ENCODE measurements at places on chromosomes 4 and X.

GRCh38 chr4:55725057-55725456, 89.0 kb upstream of the NMU start:
- DNase-seq, result no peak

GRCh38 chr4:124432500-124432899, 280.0 kb downstream of the ANKRD50 start:
- DNase-seq, result no peak

DNA sequence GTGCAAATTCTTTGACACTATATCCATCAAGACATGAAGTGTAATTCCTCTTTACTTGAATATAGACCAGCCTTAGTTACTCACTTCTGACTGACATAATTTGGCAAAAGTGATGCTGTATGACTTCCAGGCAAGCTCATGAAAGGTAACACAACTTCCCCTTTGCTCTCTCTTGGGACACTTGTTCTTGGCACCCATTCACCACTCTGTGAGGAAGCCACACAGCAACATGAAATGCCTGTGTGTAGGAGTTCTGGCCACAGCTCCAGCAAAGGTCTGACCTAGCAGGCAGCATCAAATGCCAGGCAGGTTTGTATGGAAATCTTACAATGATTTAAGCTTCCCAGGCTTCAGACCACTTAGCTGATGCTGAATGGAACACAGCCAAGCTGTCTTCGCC, 280.3 kb downstream of the PDHA2 start:
- DNase-seq, result no peak

DNA sequence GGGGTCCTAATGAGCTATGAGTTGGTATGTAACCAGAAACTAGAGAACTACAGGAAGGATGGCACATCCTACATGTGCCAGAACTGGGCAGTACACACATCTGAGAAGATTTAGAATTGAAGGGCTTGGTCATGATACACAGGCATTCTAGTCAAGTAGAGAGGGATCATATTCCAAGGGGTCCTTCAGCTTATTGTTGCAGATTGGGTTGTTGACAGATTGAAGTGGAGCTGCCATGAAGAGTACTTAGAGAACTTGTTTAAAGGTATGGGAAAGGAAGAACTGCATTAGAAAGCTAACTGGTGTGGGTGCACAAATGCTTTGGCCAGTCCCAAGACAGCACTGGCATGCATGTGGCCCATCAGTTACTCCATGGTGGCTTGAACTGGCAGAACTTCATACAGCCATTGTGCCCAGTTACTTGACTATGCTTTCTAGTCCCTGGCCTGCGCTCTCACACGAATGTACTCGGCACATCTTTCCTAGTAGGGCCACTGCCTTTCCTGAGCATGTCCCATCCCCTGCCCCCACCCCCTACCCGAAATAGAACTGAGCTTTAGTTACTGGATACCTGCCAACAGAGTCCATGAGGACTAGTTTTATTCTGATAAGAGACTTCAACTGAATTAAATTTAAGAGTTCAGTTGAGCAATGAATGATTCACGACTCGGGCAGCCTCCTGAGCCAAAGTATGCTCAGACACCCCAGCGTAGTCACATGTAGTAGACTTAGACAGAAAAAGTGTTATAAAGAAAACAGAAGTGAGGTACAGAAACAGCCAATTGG, 64.0 kb downstream of the CCNG2 start:
- DNase-seq, result no peak

DNA sequence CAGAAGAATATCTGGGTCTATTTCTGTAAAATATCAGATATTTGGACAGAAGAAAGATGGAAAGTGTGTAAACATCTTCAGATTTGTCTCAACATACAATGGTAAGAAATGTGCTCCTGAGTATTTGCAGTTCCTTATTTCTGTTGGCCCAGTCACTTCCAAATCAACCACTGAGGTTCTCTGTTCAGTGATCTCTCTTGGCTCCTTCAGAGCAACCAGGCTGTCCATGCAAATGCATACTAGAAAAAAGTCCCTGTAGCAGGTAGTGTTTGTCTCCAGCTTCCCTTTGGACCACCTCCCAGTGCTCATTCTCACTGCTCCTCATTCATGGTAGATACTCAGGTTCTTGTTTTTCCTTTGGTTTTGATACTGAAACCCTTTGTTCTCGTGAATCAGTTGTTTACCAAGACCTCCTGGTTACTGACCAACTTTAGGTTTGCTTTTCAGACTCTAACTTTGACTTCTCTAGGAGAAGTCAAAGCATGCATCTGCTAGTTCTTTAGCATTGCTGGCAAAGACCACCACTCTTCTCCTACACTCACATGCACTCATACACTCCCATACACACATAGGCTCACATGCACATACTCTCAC, 28.8 kb downstream of the ASIC5 start:
- no peak for DNase-seq

- no peak for DNase-seq
Measured at GRCh38 chr4:7897811-7898210, 41.9 kb downstream of the AFAP1 start.

GRCh38 chr4:141213550-141213991, 7.1 kb upstream of the ZNF330 start:
- no peak for DNase-seq

GRCh38 chrX:9560219-9560618, 95.4 kb downstream of the TBL1X start:
- no peak for DNase-seq

GRCh38 chrX:150872773-150873336, 25.6 kb downstream of the CD99L2 start:
- no peak for DNase-seq

- no peak for DNase-seq
Measured at GRCh38 chrX:83984961-83985360, 124.0 kb downstream of the CYLC1 start.

DNA sequence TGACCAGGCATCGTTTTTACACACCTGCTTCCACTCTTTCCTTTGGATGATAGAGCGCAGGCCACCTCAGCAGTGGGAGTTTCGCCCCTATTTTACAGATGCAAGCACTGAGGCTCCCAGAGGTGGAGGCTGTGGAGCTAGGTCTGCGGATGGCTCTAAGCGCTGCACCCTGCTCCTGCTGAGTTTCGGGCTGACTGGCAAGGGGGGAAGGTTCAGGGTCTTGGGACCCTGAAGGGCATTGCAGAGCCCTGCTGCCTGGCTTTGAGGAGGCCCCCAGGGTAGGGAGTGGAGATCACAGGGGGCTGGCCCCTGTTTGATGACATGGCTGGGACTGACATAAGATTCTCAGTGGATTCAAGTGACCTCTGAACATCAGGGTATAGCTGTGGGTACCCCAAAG, 62.8 kb upstream of the NKX1-1 start:
- no peak for DNase-seq

DNA sequence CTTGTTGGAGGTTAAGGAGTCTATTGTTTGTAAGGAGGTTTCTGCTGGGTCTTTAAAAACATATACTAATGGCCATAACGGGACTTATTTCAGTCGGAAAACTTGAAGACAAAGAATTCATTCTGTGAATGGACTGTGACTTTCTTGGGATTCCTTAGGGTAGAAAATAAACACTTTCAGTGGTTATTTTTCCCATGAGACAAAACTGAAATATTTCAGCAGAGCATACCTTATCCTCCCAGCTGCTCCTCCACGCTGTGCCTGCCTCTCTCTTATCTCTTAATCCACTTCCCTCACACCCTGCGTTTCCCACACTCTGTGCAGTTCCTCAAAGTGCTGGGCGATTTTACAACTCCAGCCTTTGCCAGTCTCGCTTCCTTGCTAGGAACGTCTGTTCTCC, 47.1 kb upstream of the SORBS2 start:
- DNase-seq, result no peak

DNA sequence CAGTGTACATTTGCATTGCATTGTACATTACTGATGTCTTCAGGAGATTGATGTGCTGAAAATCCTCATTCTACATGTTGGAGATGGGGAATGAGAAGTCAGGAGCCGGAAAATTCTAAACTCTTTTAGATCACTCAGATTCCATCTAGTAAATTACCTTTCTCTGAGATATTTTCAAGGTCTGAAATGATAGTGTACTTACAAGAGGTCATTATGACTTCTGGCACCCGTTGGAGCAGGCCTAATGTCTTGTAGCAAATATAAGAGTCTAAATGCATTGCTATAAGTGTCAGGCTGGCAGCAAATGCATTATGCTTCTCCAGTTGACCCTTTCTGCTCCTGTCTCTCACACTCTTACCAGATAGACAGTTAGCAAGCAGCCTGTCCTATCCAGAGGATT, 692.8 kb downstream of the GRID2 start:
- no peak for DNase-seq

- no peak for DNase-seq
Measured at GRCh38 chrX:19839770-19840254, 47.6 kb downstream of the SH3KBP1 start.

DNA sequence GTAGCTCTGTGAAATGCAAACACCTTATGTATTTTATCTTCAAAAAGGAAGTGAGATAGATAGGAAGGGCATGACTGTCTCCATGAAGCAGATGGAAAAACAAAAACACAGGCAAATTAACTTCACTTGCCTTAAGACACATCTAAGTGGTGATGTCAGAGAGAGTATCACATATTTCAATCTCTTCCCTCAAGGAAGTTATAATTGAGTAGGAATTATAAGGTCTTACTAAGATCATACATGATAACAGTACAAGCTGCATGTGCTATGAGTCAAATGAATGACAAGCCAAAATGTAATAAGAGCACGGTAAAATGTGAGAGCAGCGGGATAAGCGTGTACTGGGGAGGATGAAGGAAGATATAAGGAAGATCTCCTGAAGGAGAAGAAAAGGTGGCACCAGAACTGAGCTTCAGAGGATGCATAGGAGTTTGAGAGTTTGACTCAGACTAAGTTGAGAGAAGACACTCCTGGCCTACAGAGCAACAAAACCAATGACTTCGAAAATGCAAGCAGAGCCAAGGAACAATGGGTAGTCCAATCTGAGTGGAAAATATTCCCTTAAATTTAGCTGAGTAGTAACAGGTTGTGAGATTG, 43.3 kb upstream of the GALNT7 start:
- DNase-seq, result no peak

GRCh38 chr4:55733932-55734331, 85.7 kb upstream of the EXOC1L start:
- DNase-seq, result no peak

DNA sequence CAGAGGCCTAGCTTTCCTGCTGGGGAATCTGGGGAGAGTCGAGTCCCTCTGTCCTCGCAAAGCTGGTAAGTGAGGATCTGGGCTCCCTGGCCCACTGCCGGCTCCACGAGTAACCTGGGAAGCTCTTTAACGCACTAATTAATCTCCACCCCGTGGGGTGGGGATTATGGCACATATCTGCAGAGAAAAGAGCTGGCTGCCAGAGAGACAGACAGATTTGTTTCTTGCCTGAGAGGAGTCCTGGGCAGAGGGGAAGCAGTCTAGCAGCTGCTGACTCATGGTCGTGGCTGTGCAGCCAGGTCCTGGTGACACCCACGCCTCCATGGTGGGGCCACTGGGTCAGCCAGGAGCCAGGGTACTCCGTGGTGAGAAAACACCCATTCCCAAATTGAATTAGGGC, 14.0 kb downstream of the SORCS2 start:
- no peak for DNase-seq

DNA sequence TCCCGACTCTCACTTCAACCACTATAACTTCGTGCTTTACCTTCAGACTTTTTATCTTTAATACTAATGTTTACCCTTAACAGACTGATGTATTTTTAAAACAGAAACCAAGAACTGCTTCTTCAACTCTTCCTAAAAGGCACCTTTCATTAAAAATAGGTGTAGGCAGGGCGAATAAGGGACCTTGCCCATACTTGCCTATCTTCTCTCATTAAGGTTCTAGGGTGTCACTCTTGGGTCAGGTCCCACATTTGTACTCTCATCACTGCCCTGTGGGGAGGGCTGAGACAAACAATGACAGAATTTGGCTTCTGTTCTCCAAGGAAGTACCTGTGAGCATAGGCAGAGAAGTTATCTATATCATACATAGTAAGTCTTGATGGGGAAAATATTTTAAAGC, 69.7 kb downstream of the ANKRD50 start:
- no peak for DNase-seq

DNA sequence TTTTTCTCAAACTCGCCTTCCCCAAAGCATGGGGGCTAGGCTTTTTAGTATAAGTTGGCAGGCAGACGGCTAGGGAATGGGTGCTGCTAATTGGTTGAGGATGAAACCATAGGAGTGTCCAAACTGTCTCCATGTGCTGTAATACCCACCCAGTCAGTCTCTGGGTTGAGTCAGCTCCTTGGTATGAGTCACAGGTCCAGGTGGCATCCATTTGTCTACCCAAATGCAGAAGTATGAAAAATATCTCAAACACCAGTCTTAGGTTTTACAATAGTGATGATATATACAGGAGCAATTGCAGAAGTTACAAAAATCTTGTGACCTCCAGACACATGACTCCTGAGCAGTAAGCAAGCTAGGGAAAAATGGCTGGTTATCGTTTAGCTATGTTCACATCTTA, 27.4 kb upstream of the CCSER1 start:
- DNase-seq, result no peak

GRCh38 chr4:60992037-60992436, 208.1 kb upstream of the ADGRL3 start:
- no peak for DNase-seq

DNA sequence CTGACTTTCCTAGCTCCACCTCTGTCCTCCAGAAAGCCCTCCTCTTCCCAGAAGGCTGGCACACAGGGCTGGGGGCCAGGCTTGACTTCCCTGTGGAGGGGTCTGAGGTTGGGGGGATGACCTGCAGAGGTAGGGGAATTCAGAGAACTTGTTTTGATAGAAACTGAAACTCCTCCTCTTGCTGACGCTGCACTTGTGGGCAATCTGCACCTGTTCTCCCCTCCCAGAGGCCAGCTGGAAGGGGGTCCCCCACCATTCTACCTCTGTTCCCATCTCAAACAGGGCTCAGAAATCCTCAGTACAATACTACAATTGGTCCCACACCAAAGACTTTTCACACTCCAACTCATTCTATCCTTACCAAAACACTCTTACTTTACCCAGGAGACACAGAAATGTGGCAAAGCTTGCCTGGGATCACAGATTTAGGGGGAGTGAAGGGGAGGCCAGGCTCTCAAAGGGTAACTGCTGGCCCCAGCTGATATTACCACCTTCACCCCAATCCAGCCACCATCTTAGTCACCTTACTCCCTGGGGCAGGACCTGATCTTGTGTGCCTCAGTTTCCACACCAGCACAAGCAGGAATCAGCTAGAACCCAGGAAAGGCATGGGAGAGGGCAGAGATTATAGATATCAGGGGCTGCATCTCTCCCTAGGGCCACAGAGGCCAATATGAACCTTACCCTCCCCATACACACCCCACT, 18.5 kb downstream of the OTUD5 start:
- peak; percentile 39 for DNase-seq

- DNase-seq, result no peak
Measured at GRCh38 chr4:123731035-123731434, 334.4 kb downstream of the SPRY1 start.

DNA sequence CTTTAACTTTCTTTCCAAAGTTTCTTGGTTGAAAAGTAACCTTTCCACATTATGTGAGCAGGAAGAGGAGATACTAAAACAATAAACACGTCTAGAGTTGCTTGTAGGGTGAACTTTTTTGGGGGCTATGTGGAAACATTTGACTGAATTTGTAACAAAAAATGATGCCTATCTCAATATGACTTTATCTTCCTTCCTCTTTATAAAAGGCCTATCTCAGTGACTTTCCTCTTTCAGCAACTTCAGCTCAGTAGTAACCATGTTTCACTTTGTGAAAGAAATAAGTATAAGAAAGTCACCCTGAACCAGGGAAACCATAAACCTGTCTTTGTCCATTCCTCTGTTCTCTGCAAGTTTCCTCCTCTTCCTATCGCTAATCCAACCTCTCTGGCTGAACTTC, 124.7 kb upstream of the TMEM164 start:
- no peak for DNase-seq
